ENCODE measurements at places on chromosomes 2 and 18.

DNA sequence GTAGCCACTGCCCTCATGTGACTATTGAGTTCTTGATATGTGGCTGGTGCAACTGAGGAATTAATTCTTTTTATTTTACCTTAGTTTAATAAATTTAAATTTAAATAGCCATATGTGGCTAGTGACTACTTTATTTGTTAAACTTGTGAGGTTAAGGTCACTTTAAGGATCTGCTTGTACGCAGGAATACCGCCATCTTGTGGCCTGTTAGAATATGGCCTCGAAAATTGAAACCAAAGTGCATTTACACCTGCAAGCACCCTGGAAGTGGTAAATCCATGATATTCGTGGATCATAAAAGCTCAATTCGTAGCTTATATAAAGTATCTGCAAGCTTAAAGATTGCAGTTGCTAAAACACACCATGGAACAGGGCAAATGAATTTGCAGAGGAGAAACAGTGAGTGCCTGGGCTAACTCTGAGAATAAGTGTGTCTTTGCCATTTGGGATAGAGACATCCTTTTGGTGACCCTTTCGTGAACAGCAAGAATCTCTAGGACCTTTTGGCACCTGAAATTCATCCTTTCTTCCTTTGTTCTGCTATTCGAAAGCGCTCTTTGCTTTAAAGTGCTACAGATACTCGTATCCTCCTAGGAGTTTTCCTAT, 59.9 kb upstream of the REG3A start:
- peak; percentile 43 for DNase-seq

DNA sequence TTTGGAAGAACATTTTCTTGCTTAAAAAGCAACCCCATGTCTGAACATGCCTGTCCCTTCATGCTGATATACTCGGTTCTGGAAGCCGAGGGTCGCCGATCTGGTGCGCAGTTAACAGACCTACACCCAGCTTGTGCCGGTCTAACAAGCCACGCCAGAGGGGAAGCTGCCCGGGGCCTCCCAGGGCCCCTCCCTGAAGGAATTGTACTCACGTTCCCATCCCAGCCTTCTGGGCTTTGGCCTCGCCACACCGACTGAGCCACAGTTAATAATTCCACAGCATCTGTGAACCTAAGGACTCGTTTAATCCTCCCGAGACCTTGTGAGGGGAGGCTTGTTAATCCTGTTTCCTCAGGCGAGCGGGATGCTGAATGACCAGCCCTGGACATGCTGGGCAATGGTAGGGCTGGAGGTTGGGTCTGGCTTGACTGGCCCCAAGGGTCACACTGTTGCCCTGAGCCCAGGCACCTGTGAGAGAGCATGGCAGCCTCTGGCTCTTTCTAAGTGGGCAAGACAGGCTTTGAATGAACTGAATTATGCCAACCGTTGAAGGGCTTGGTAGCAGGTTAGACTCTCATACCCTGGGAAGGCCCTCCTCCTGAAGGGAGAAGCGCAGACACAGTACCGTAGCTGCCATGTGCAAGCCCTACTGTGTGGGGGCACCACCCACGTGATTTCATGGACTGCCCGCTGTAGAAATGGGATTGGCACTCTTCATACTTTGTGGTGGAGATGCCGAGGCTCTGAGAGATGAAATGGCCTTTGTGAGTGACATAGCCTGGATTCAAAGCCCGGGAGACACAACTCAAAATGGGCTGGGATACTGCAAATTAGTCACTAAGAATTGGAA, 27.9 kb upstream of the ODC1 start:
- DNase-seq: no peak

GRCh38 chr18:8889489-8889888, 184.1 kb downstream of the MTCL1 start:
- peak; percentile 34 for DNase-seq

GRCh38 chr2:187577310-187577709, 23.1 kb upstream of the TFPI start:
- DNase-seq: peak; percentile 34

DNA sequence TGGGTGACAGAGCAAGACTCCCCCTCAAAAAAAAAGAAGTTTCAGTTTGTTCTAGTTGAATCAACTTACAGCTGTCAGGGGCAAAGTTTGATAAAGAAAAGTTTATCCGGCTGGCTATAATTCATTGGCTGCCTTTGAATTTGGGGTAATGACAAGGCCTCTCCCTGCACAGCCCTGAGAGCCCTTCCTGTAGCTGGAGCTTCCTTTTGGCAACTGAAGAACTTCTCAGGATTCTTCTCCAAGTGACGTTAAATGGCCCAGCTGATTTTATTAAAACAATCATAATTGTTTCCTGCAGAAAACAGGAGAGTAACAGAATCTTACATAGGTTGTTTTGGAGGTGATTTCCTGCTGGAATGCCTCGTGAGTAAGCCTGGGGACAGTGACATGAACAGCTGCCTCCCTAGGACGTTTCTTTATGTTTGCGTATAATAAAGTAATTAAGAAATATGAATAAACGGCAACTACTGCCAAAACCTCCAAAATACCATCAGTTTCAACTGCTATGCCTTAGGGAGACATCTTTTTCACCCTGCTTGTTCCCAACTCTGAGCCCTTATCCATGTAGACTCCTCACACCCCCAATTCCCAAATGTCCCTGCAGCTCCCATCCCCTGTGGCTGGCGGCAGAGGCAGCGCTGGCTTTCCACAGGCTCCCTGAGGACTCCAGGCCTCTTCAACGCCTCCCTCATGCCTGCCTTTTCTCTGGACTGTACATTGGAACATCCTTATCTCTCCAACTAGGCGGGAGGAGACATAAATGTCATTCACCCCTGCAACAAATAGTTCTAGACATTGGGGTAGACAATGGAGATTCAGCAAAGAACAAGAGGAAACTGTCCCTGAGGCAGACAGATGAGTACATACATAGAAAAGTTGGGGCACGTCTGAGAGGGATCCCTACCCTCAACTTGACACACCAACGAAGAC, 59.2 kb upstream of the FZD7 start:
- no peak for DNase-seq

DNA sequence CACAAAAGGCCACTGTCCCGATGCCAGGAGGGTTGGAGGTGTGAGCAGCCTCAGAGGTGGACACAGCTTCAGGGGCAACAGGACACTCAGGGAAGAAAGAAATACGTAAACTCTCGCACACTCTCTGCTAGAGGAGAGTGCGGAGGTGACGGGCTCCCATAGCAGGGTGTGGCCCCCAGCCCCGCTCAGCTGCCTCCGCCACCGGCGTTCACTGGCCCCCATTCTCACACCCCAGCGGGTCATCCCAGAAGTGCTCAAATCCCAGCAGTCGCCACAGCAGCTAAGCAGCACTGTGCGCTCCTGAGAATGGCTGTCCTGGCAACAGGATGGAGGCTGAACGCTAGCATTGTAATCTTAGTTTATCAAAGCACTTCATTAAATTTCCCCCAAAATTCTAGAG, 315.6 kb upstream of the SALL3 start:
- DNase-seq: no peak

- DNase-seq: no peak
These were observed 33.8 kb upstream of the POU3F3 start for GRCh38 chr2:104820126-104820525.

- no peak for DNase-seq
These were observed 17.2 kb upstream of the HK2 start for GRCh38 chr2:74816540-74817303.

GRCh38 chr2:69213201-69213600, 173.8 kb downstream of the GFPT1 start:
- DNase-seq: no peak

DNA sequence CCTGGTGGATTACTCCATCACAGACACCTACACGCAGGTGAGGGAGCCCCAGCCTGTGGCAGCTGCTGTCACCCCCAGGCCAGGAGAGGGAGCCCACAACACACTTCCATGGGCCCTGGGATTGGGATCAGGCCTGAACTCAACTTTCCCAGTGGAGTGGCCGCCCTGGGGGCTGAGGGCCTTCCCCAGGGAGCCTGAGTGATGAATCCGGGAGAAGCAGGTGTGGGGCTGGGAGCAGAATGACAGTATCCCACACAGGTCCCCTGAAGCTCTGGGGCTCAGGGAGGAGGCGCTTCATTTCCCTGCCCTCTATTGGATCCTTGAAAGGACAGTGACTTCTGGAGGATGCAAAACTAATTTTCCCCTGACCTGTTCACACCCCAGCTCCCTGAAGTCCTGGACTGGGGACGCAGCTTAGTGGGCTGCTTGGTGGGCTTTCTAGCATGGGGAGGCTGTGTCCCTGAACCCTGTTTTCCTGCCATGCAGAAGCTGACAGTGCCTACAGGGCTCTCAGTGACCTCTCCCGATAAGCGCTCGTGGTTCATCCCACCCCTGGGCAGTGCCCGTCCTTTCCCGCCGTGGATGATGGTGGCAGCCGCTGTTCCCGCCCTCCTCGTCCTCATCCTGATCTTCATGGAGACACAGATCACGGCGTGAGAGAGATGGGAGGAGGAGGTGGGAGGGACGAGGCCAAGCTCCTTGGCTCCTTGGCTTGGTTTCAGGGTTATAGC, 11.0 kb downstream of the SLC4A3 start:
- DNase-seq: no peak

- DNase-seq: no peak
These were observed 169.5 kb downstream of the GFPT1 start for GRCh38 chr2:69217333-69218080.

GRCh38 chr2:159044804-159045286, 76.4 kb downstream of the TANC1 start:
- no peak for DNase-seq

- no peak for DNase-seq
These were observed 46.6 kb downstream of the USP40 start for GRCh38 chr2:233519787-233520611.

- no peak for DNase-seq
These were observed 112.7 kb downstream of the ANKRD44 start for GRCh38 chr2:197197895-197198311.

- no peak for DNase-seq
These were observed 192.5 kb upstream of the FOSL2 start for GRCh38 chr2:28199995-28200679.

DNA sequence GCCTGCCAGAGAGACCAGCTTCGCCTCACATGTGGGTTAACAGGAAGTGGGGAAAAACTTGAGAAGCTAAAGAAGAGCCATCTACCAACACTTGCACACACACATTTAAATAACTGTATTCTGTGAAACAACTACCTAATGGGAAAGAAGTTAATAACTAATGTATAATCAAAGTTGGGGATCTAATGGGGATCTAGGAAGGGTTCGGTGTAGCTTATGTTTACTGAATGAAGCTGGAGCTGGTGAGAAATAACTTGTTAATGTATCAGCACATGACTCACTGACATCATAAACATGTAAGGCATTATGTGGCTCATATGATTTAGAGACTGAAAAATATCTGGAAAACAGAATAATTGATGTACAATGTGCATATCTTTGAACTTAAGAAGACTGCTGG, 421.3 kb upstream of the NXPH2 start:
- DNase-seq: no peak

GRCh38 chr18:77133835-77134496, 1.4 kb upstream of the MBP start:
- DNase-seq: no peak

DNA sequence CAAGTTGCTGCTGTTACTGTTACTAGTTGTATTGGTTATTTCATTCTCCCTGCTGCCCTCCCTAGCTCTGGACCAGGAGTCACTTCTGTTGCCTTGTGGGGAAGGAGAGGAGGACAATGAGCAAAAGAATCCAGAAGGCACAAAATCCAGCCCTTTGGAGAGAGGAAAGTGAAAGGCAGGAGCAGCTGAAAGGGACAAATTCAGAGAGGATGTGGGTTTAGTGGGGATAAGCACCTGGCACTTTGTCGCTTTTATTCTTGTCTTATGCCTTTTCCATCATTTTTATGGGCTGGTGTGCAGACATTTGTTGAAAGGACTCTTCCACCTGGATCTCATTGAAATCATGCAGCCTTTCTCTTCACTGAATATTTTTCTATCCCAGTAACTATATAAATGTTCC, 24.3 kb upstream of the LTBP1 start:
- DNase-seq: no peak

- DNase-seq: no peak
These were observed 196.1 kb downstream of the BABAM2 start for GRCh38 chr2:28086611-28087010.

GRCh38 chr2:3981446-3981987, 278.1 kb downstream of the DCDC2C start:
- no peak for DNase-seq

- DNase-seq: no peak
These were observed 36.4 kb downstream of the TACR1 start for GRCh38 chr2:75162897-75163296.

- no peak for DNase-seq
These were observed 297.2 kb downstream of the NDUFA10 start for GRCh38 chr2:239727776-239728600.

GRCh38 chr18:74468547-74469061, 11.5 kb upstream of the DIPK1C start:
- no peak for DNase-seq
